ENCODE measurements at places on chromosomes 4 and X.

DNA sequence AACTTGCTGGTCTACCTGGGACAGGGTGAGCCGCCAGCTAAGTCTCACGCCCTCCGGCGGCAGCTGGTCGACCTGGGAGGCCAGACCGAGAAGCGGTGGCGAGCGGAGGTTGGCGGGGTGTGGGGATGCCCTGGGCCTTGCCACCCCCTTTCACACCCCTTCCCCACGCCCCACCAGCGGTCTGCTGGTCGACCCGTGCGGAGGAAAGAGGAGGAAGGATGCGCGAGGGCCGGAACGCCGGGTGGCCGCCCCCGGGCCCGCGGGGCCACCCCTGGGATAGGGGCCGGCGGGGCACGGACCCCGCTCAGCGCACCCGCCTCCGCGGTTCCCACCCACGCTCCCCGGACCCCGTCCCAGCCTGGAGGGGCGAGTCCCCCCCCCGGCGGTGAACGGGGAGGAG is 28.3 kb upstream of the DCAF12L1 start:
- DNase-seq = no peak

- DNase-seq = no peak
These were observed 32.8 kb downstream of the CLDN2 start for GRCh38 chrX:106952988-106953387.

DNA sequence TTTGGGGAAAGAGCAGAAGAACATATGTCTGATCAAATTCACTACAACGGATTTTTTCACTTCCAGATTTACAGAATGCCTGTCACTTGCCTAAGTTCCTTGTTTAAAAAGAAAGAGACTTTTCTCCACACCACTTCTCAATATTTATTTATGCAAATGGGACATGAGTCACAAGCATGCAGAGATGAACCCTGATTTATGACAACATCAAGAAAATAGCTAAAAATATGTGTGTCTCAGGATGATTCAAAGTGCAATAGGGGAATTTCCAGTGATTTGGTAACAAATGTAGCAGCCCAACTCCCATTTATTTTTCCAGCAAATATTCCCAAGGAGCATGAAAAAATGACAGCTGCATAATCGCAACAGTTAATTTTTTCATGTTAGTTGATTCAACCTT is 180.4 kb upstream of the FAT1 start:
- no peak for DNase-seq

GRCh38 chrX:100969936-100970335 is 428 bp downstream of the ARL13A start:
- no peak for DNase-seq

DNA sequence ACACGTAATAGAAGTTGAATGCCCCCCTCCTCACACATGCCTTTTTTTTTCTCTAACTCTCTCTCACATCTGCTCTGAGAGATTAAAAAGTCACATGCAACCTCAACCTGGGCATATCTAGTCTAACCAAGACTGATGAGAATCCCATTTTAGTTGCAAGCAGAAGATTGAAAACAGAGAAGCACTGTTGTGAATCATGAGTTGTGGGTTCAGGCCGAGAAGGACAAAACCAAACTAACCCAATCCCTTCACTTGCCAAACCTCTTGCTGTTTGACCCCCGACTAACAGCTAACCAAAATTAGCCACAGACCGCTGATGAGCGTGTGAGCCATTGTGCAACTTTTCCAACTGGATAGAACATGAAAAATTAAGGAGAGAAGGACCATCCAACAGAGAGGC is 31.8 kb downstream of the CXCL1 start:
- no peak for DNase-seq

DNA sequence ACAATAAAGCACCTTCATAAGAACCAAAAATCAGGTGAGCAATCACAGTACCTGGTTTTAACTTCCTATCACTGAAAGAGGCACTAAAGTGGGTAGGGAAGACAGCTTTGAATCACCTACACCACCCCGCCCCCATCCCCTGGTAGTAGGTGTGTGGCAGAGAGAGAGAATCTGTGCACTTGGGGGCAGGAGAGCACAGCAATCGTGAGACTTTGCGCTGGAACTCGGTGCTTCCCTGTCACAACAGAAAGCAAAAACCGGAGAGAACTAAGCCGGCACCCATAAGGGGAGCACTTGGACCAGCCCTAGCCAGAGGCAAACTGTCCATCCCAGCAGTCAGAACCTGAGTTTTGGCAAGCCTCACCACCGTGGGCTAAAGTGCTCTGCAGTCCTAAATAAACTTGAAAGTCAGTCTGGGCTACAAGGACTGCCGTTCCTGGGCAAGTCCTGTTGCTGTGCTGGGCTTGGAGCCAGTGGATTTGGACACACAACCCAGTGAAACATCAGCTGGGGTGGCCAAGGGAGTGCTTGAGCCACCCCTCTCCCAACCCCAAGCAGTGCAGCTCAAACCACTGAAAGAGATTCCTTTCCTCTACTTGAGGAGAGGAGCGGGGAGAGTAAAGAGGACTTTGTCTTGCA is 32.1 kb downstream of the NDUFB11 start:
- DNase-seq = no peak

- peak; percentile 17 for DNase-seq
These were observed at the start of gene STBD1 for GRCh38 chr4:76305971-76306881. Gene STBD1 (plus strand): TSS chr4:76306733. CDS start chr4:76306770, 37 bp downstream.

Measured in iPS DF 19.7 (cell line).